ENCODE measurements at places on chromosomes 7 and 10. TPM values are rescaled to one million over a fixed set of nuclear protein-coding genes. Genes with fewer than 3 reads are reported as not detected.

The PRPS1L1 gene
- not detected for total RNA-seq

The GNGT1 gene
- not detected for total RNA-seq

DNA sequence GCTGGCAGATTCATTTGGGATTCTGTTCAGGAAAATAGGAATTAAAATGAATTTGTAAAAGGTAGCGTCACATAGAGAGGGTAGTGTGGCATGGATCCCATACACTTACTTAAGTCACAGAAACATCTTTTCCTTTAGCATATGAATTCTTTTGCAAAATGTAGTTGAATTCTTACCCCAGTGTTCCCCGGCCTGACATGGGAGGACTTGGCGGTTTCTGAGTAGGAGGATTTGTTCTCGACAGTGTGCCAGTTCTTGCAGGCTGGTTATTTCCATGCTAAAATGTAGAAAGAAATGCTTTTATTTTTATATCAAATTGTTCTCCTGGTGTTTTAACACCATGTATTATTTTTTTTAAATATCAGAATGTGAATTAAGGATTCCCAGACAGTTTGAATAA, 72.6 kb downstream of the PDSS1 start:
- DNase-seq = no peak
- H3K4me3 ChIP-seq = no peak overlapping the region
- H3K27ac ChIP-seq = no peak overlapping the region
- no peaks in the 10 kb centered on the region for H3K36me3 ChIP-seq
- no peaks in the 10 kb centered on the region for H3K27me3 ChIP-seq

GRCh38 chr10:71440506-71441035, 43.9 kb downstream of the CDH23 start:
- H3K4me3 ChIP-seq = no peak overlapping the region
- no peak overlapping the region for H3K27ac ChIP-seq
- DNase-seq = no peak
- H3K4me1 ChIP-seq = peaks cover 31% of the 10 kb centered on the region
- peaks cover 2% of the 10 kb centered on the region for H3K27me3 ChIP-seq

The CYP3A4 gene
- total RNA-seq = not detected

GRCh38 chr7:12635830-12636229, 51.6 kb upstream of the ARL4A start:
- no peak for DNase-seq
- H3K27me3 ChIP-seq = peaks cover 3% of the 10 kb centered on the region
- H3K27ac ChIP-seq = no peak overlapping the region
- no peaks in the 10 kb centered on the region for H3K36me3 ChIP-seq
- H3K4me3 ChIP-seq = no peak overlapping the region

DNA sequence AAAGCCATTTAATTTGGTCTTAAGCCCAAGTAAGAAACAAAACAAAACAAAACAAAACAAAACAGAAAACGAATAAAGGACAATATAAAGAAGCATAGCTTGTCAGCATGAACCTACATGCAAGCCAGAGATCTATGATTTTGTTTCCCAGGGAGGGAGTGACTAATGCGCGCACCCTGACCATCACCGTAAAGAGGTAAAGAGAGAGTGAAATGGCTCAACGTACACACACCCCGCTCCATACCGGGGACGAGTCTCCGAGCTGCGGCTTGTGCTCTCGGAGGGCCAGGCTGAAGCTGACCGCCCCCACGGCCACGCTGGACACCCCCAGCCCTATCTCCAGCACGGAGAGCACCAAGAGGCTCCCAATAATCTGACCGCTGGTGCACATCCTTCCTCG, 1.1 kb downstream of the TMEM196 start:
- peak overlapping the region; percentile 99 for H3K4me3 ChIP-seq
- H3K27me3 ChIP-seq = peaks cover 6% of the 10 kb centered on the region
- DNase-seq = peak; percentile 38
- peaks cover 4% of the 10 kb centered on the region for H3K4me1 ChIP-seq
- H3K36me3 ChIP-seq = no peaks in the 10 kb centered on the region

- no peaks in the 10 kb centered on the region for H3K36me3 ChIP-seq
- no peak for DNase-seq
- H3K27ac ChIP-seq = no peak overlapping the region
- no peak overlapping the region for H3K4me3 ChIP-seq
- peaks cover 25% of the 10 kb centered on the region for H3K4me1 ChIP-seq
Observed at GRCh38 chr10:124619802-124620490, 124.2 kb downstream of the FAM53B start.

The CLDN15 gene
- total RNA-seq = 9.4 TPM

DNA sequence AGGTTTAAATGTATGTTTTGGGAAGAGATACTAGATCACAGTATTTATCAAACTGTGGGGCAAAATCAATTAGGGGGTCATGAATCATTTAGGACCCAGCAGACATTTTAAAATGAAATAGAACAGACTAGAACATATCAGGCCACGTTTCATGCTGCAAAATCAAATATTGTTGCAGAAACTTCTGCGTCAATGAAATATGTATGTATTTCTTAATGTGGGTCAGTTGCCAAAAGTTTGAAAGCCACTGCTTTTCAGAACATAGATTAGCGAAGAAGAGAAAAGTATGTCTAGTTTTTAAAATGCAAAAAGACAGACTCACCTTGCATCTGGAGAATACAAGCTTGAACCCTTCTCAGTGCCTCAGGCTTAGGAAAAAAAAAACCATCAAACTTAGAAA, 102.7 kb upstream of the BMPER start:
- no peak for DNase-seq
- H3K27me3 ChIP-seq = no peaks in the 10 kb centered on the region
- H3K4me3 ChIP-seq = no peak overlapping the region
- peaks cover 7% of the 10 kb centered on the region for H3K4me1 ChIP-seq
- H3K27ac ChIP-seq = no peak overlapping the region

- no peak for DNase-seq
- no peaks in the 10 kb centered on the region for H3K4me1 ChIP-seq
- no peaks in the 10 kb centered on the region for H3K27me3 ChIP-seq
- H3K4me3 ChIP-seq = no peak overlapping the region
- H3K36me3 ChIP-seq = peaks cover 24% of the 10 kb centered on the region
- H3K27ac ChIP-seq = no peak overlapping the region
Observed at GRCh38 chr10:99941942-99942820, 67.6 kb downstream of the DNMBP start.

GRCh38 chr7:131090188-131090587, 237.5 kb upstream of the MKLN1 start:
- H3K4me1 ChIP-seq = peaks cover 8% of the 10 kb centered on the region
- H3K27me3 ChIP-seq = peaks cover 3% of the 10 kb centered on the region
- no peak overlapping the region for H3K27ac ChIP-seq
- H3K36me3 ChIP-seq = no peaks in the 10 kb centered on the region
- DNase-seq = no peak

GRCh38 chr10:69446650-69447151, 4.6 kb upstream of the TSPAN15 start:
- H3K36me3 ChIP-seq = no peaks in the 10 kb centered on the region
- no peak for DNase-seq
